Fibroblast of upper back skin (primary cell): ENCODE measurements at places on chromosomes 13 and 19.

DNA sequence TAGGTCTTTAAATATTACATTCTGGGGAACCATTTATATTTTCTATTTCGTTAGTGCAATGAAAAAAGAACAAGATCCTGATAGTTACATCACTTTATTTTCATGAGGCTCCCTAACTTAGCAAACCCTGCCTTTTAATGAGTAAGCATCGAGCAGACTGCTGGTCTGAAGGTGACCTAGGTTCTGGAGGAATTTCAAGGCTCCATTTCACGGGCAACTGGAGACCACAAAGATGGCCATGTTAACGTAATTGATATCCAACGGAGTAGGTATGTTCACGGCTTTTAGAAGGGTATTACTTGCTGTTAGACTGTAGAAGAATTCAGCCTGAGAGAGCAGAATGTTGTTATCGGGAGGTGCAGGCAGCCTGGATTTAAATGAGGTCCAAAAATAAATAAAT is 1597.6 kb downstream of the EFNB2 start:
- no peak for DNase-seq

GRCh38 chr19:42295831-42296525 is 6.0 kb upstream of the PRR19 start:
- DNase-seq, result peak; percentile 59

DNA sequence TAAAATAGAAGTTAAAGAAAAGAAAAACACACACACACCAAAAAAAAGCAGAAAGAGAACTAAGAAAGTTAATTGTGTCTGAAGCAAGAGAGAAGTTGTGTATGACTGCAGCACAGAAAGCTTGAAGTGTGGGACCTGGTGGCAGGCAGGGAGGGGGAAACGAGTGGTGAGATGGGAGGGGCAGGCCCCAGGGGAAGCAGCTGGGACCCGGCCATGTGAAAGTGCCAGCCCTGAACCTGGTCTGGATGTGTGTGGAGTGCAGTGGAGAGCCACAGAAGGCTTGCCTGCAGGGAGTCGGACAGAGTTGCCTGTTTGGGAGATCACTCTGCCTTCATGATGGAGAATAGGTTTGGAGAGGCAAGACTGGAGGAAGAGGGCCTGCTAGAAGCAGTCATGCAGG is 199.0 kb downstream of the GGACT start:
- DNase-seq, result no peak

GRCh38 chr19:720345-721160 is 11.8 kb downstream of the PALM start:
- DNase-seq, result no peak

DNA sequence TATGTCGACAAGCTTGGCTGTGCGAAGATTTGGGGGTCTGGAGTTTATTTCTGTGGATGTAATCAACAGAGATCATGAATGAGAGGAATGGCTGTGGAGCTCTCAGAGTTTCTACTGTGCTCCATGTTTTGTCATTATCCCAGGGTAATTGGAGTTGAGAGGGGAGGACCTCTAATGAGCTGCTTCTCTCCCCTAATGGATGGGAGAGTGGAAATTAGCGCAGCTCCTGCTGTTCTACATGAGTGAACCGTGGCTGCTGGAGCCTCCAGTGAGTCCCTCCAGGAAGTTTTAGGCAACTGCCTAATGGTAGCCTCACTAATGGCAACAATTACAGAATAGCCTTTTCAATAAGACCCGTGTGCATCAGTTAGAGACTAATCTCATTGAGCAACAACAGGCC is 31.3 kb upstream of the FGF9 start:
- DNase-seq, result no peak
